ENCODE measurements at places on chromosomes 6 and 20.

GRCh38 chr6:87675004-87675681, 26.9 kb downstream of the AKIRIN2 start:
- no peak for DNase-seq

GRCh38 chr6:152309648-152310047, 327.5 kb downstream of the SYNE1 start:
- DNase-seq: peak; percentile 33

DNA sequence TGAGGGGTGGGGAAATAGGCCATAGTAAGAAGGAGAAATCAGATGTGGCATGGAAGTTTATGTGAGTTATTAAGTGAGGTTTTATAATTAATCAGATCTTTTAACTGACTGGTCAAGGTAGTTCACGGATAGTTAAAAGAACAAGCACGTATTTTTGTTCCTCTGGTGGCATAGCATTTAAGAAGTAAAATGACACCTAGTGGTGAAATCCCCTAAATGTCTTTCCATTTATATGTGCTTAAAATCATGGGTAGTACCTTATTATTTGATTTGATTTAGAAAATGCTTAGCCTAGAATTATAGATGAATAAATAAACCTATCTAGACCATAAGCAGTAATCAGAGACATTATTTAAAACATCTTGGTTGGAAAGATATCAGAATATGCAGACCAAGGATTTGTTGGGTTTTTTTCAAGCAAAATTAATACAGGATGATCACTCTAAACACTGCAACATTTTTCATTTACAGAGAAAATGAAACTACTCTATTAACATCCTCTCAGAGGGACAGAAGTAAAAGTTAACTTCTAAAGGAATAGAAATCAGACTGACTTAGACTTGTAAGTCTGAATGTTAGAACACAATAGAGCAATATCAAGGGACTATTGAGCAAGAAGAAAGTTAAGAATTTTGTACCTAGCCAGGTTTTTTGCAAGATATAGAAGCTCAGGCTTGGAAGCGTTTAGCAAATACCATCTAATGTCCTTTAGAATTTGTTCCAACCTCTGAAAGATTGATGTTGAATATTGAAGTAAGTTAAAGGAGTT, 81.1 kb downstream of the STXBP5 start:
- DNase-seq: no peak

DNA sequence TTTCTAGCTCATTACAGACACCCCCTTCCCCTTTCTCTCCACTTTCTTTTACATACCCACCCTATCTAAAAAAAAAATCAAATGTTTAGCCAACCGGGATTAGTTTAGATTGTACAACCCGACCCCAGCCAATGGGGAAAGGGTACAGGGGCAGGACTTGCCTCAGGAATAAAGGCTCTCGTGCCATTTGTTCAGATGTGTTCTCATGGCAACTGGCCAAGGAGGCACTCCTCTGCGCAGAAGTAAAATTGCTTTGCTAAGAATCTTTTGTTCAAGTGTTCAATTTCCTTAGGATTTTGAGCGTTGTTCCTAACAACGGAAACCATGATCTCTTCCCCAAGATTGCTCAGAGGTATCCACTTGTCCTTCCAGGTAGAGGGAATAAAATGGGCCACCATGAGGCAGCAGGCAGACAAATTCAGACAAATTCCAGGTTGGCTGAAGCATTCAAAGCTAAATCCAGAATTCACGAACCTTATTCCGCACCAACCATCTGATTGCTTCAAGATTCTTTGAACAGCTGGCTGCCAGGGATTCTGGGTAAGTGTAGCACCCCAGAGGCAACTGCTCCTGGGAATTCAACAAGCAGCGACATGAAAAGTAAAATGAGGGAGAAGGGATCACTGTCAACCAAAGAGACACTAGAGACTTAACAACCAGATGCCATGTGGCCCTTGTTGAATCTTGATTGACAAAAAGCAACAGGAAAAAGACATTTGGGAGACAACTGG, 431.8 kb downstream of the PREX1 start:
- DNase-seq: no peak

DNA sequence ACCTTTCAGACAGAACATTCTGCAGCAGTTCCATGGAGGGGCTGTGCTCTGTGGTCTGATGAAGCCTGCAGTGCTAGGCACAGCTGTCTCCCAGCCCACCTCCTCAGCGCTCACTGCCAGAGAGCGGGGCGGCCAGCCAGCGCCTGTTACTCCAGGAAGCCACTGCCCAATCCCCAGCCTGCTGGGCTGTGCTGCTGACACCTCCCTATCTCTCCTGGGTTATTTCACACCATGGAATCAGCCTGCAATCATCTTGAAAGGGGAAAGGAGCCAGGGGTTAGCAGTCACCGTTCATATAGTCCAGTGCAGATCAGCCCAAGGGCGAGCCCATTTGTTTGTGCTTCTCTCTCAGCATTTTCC, 46.3 kb upstream of the NHSL1 start:
- DNase-seq: no peak

GRCh38 chr6:62057300-62057699, 228.7 kb downstream of the KHDRBS2 start:
- no peak for DNase-seq

DNA sequence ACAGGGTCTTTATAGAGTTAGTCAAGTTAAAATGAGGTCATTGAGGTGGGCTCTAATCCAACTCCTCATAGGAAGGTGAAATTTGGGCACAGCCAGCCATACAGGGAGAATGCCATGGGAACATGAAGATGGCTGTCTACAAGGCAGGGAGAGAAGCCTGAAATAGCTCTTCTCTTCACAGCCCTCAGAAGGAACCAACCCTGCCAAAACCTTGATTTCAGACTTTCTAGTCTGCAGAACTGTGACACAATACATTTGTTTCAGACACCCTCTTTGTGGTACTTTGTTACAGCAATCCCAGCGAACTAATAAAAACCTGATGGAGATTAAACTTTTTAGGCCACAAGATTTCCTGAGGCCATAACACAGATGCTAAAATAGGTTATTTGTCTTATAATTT, 43.1 kb upstream of the HECA start:
- no peak for DNase-seq

GRCh38 chr6:48826152-48826515, 636.9 kb downstream of the MMUT start:
- DNase-seq: no peak

GRCh38 chr6:106216527-106216926, 109.0 kb downstream of the ATG5 start:
- DNase-seq: no peak

All from T-helper 2 cell (primary cell).